Endothelial cell of umbilical vein (primary cell): ENCODE measurements at places on chromosomes 12 and 14. TPM values are rescaled to one million over a fixed set of nuclear protein-coding genes. Genes with fewer than 3 reads are reported as not detected.
A peak's percentile ranks its signal among the peaks of the same experiment; 100 is the strongest.

LALBA gene
- total RNA-seq = not detected in 2 replicates

TAPBPL gene
- 9.9 and 11.7 TPM in 2 replicates for total RNA-seq

CCDC196 gene
- not detected in 2 replicates for total RNA-seq

DNA sequence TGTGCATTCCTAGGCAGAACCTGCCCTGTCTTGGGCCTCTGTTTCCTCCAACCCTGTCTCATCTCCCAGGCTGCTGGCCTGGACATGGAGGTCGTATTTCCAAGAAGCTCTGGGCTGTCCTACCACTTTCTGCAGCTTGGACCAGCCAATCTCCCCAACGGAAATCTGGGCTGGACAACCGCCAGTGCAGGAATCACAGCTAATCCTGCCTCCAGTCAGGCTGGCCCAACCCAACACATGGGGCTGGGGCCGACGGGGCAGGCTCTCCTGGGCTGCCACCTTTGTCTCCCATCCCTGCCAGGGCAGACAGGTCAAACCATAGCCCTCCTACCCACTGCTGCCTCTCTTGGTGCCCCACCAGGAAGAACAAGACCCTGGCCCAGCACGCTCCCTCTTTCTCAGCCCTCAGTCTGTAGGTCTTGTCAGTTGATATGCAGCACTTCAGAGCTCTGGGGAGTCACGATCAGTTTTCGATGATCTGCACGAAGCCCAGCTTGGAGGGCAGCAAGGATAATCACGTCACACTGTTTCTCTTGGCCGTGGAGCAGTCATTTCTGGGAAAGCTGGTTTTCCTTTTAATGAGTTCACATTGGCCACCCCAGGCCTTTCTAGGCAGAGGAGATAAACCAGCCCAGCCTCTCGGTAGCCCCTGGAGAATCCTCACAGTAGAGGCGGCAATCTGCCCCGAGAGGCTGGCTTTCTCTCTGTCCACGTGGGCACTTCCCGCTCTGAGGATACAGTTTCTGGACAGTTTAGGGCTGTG, 195.2 kb upstream of the PRMT8 start:
- DNase-seq = peak; percentile 41

- DNase-seq = peak; percentile 68
These were observed 621 bp upstream of the ANAPC7 start for GRCh38 chr12:110403976-110404682.

DNA sequence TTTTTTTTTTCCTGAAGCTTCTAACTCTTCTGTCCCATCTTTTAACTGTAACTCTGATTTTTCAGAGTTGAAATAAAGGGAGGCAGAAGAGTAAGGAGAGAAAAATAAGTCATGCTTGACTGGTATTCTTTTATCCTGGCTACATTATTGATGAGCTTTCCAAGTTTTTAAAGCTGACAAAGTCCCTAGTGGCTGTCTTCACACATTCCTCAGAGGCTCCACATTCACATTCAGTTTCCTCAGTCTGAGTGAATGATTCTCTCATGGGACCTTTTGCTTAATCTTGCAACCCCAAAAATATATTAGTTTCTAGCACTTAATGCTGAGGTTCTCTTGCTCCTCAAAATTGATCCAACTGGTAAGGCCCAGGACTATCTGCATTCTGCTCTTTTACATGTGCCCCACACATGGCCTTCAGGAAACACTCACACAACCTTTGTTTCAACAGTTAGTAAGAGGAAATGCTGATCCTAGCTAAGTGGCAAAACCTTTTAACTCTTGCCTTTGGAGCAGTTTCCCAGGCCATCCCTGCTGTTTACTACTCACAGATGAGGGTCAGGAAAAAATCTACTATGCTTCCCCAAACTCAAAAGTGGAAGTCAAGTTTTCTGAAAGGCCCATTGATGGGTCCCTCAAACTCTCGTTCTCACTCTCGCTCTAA, 61.7 kb upstream of the SLC6A15 start:
- DNase-seq = no peak

GRCh38 chr14:24311837-24312615, 724 bp downstream of the LTB4R start:
- DNase-seq = no peak

DNA sequence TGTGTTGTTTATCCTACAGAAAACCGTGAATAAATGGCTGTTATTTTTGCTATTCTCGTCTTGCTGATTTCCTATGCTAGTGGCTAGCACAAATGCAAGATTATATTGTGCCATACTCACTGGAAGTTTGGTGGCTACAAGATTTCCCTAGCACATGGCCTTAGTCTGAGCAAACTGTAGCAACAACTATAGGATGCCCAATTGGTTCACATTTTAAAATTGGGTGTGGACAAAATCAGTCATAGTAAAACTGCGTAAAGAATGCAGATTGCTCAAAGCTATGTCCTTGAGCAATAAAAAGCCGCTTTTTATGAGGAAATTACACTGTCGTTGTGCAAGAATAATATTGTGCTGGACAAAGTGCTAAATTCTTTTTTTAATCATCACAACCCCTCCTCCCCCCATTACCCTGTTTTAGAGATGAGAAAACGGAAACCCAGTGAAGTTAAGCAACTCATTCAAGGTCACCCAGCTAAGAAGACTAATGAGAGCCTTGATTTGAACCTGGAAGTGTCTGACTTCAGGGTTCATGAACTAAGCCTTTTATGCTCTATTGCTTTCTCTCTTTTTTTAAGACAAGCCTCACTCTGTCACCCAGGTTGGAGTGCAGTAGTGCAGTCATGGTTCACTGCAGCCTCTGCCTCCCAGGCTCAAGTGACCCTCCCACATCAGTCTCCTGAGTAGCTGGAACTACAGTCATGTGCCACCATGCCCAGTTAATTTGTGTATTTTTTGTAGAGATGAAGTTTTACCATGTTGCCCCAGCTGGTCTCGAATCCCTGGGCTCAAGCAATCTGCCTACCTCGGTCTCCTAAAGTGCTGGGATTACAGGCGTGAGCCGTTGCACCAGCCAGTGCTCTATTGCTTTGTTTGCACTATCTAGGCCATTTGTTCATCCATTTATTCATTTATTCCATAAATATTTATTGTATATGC, 73.6 kb downstream of the SRGAP1 start:
- peak; percentile 83 for DNase-seq

- DNase-seq = no peak
These were observed 9.5 kb downstream of the RFLNA start for GRCh38 chr12:124304314-124304790.

- no peak for DNase-seq
These were observed 14.9 kb upstream of the HSP90B1 start for GRCh38 chr12:103915306-103915705.

- DNase-seq = no peak
These were observed 387.9 kb downstream of the TMEM117 start for GRCh38 chr12:44223736-44224135.
